Activated naive CD4-positive, alpha-beta T cell treated with anti-CD3 and anti-CD28 coated beads for 36 hours (primary cell): ENCODE measurements at places on chromosomes 7 and 10. TPM values are rescaled to one million over a fixed set of nuclear protein-coding genes. Genes with fewer than 3 reads are reported as not detected.

RET gene
- total RNA-seq, result not detected

DNA sequence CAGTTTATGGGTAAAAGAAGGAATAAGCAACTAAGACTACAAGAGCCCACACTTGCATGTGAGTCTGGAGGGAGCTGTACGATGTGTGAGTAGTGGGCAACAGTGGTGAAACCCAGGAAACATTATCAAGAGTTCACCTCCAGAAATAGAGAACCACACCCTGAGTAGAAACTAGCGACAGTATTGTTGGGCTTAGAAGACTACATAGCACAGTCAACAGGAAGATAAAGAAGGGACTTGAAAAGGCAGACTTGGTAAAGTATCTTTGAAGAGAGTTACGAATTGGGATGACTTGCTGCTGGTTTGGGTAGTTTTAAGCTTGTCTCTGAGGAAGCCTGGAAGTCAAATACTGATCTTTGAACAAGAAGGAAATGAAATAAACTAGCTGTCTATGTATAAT lies 223.2 kb upstream of the GNAI1 start:
- no peak for DNase-seq
- H3K4me3 ChIP-seq, result no peak overlapping the region
- peaks cover 62% of the 10 kb centered on the region for H3K4me1 ChIP-seq
- H3K36me3 ChIP-seq, result no peaks in the 10 kb centered on the region
- no peaks in the 10 kb centered on the region for H3K27me3 ChIP-seq
- H3K27ac ChIP-seq, result peak overlapping the region; percentile 0

KEL gene
- 0.52 TPM for total RNA-seq

CDK14 gene
- total RNA-seq, result 0.81 TPM

FAM25G gene
- total RNA-seq, result not detected

MRPL32 gene
- 67.4 TPM for total RNA-seq

EPO gene
- not detected for total RNA-seq

AFAP1L2 gene
- total RNA-seq, result 0.98 TPM

FEZF1 gene
- not detected for total RNA-seq

DNA sequence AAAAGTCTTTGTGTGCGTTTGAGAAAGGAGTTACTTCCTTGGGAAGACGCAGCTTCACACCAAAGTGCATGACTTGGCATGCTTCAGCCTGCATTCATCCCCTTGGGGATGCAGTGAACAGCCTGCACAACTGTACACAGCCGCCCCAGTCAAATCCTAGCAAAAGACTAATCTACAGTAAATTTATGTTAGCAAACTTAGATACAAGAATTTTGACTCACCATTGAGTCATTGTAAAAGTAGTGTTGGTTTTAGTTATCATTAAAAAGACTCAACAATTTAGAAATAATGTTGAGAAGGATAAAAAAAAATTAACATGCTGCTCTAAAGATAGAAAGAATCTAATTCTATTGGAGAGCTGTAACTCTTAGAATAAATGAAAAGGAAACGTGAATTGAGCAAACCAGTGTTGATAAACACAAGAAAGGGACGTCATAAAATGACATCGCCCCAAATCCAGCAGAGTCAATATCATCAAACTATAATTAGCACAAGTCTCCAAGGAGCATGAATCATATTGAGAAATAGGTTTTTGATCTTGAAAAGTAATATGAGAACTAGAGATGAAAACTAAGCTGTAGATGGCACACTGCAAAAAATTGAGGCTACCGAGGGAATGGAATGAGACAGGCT lies 11.9 kb upstream of the OPTN start:
- H3K27me3 ChIP-seq, result peaks cover 4% of the 10 kb centered on the region
- no peaks in the 10 kb centered on the region for H3K36me3 ChIP-seq
- H3K27ac ChIP-seq, result no peak overlapping the region
- H3K4me3 ChIP-seq, result no peak overlapping the region
- no peak for DNase-seq
- H3K4me1 ChIP-seq, result peaks cover 4% of the 10 kb centered on the region

DNA sequence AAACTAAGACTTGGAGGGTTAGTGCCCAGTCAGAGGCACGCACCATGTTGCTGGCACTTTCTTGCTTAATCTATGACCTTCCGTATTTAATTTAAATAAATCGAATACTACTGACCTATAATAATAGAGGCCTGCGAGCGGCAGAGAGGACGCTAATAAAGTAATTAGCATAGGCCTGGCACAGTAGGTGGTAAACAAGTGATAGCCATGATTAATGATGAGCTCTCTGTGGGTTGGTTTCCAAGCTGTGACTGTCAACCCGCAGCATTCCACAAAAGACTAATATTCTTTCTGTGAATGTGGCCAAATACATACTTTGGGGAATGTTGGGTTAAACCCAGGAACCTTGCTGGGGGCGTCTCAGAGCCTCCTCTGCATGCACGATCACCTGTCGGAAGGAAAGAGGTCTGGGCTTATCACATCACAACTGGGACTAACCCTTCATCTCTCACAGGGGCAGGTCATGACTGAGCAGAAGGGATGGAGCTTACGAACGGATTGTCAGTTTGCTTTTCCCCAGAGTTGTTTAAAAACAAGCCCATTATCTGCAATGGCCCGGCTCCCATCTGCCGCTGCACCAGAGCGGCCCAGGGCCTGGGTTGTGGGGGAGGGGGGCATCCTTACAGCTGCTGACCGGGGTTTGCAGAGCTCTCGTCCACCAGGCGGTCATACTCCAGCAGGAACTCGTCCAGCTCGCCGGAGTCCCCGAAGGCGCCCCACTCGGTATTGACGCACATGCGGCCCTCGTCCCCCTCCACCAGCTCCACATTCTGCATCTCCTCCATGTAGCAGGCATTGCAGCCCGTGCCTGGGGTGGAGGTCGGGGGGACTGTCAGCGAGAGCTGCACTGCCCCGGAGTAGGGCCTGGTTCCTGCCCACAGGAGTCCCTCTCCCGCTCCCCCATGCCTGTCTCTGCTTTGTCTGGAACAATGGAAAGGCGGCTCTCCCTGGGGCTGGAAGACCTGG lies 6.2 kb upstream of the MYL7 start:
- peaks cover 4% of the 10 kb centered on the region for H3K27me3 ChIP-seq
- DNase-seq, result no peak
- no peaks in the 10 kb centered on the region for H3K36me3 ChIP-seq
- no peak overlapping the region for H3K27ac ChIP-seq
- H3K4me3 ChIP-seq, result no peak overlapping the region

- H3K27me3 ChIP-seq, result no peaks in the 10 kb centered on the region
- no peak for DNase-seq
- no peaks in the 10 kb centered on the region for H3K4me1 ChIP-seq
- H3K4me3 ChIP-seq, result no peak overlapping the region
Observed at GRCh38 chr7:111126987-111127386, 36.1 kb downstream of the LRRN3 start.

GRCh38 chr10:102537367-102537766 lies 33.6 kb downstream of the SUFU start:
- H3K4me3 ChIP-seq, result no peak overlapping the region
- DNase-seq, result no peak
- H3K27me3 ChIP-seq, result no peaks in the 10 kb centered on the region
- no peak overlapping the region for H3K27ac ChIP-seq
- peaks cover 9% of the 10 kb centered on the region for H3K4me1 ChIP-seq

DNA sequence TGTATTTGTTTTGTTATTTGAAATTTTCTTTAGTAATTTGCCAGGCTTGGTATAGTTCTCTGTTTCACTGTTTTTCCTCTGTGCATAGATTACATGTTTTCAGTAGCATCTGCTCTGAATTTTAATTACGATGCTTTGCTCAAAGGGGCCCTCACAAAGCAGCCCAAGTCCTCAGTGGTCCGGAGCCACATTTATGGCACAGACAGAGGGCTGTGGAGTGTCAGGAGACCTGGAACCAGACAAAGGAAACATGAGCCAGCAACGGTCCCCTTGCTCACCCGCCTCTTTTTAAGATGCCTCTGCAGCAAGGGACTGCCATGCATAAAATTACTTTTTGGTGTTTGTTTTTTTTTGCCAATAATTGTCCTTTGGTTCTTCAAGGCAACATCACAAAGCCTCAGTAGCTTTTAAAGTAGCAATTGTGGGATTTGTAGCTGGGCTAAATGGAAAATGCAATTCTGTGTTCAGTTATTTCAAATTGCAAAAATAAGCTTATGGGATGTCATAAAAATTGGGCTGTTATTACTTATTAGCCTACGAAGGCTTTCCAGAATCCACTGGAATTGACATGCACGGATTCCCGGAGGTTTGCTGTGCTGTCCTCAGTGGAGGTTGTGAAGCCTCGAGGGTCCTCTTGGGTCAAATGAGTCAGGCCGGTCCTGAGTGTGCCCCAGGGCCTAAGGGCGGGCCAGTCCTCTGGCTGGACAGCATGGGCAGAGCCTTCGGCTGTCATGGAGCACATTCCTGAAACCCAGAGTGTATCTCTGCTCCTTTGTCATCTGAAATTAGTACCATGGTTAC lies 422.8 kb downstream of the GLRX3 start:
- no peak overlapping the region for H3K4me3 ChIP-seq
- H3K27ac ChIP-seq, result no peak overlapping the region
- no peaks in the 10 kb centered on the region for H3K4me1 ChIP-seq
- no peaks in the 10 kb centered on the region for H3K36me3 ChIP-seq
- no peaks in the 10 kb centered on the region for H3K27me3 ChIP-seq

MICALL2 gene
- 4.2 TPM for total RNA-seq

DNA sequence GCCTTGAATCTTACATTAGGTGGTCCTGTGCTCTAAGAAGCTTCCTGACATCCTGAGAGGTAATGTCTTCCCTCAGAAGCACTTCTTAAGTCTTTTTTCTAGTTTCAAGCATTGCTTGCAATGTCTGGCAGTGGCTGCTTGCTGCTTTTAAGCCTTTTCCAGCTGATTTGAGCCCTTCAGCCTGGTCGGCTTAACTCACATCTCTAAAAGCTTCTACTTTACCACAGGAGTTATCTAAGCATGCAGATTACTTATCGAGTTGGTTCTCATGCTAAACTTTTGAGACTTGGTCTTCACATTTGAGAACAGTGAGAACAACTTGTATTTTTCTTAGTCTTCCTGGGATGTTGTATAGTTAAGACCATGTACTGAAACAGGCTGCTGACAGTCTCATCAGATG lies 3.9 kb downstream of the LRMDA start:
- H3K4me3 ChIP-seq, result no peak overlapping the region
- no peaks in the 10 kb centered on the region for H3K36me3 ChIP-seq
- H3K27ac ChIP-seq, result no peak overlapping the region
- no peak for DNase-seq

DNA sequence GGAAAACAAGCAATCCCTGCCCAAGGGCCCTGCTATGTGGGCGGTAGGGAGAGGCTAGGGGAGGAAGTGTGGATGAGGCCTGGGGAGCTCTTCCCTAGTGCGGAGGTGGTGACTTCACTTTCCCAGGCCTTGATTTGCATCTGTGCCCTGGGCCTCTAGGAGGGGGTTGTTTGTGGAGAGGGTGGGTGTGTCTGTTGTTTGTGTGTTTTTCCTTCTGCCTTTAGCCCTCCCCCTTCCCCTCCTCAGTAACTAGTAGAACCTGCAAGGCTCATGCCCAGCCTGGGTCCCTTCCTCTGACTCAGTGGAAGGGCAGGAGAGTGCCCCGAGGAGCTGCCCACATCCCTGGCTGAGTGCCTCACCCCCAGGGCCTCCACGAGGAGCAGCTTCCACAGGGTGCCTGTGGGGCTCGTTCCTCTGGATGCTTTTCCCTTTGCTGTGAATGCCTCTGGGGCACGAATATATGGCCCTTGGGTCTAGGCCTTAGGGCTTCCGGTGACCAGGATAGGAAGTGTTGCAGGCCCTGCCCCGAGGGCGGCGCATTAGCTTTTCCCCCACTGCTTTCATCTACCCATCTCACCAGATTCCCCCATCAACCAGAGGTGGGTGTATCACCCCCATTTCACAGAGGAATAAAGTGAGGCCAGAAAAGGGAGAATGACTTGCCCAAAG lies 89.4 kb upstream of the DUSP5 start:
- no peak overlapping the region for H3K4me3 ChIP-seq
- no peaks in the 10 kb centered on the region for H3K36me3 ChIP-seq
- no peak for DNase-seq
- no peaks in the 10 kb centered on the region for H3K27me3 ChIP-seq
- no peak overlapping the region for H3K27ac ChIP-seq

- no peaks in the 10 kb centered on the region for H3K36me3 ChIP-seq
- H3K27me3 ChIP-seq, result peaks cover 12% of the 10 kb centered on the region
- no peak overlapping the region for H3K4me3 ChIP-seq
- H3K27ac ChIP-seq, result no peak overlapping the region
- no peaks in the 10 kb centered on the region for H3K4me1 ChIP-seq
Observed at GRCh38 chr7:101626069-101626671, 2.9 kb downstream of the MYL10 start.

VGF gene
- not detected for total RNA-seq

DNA sequence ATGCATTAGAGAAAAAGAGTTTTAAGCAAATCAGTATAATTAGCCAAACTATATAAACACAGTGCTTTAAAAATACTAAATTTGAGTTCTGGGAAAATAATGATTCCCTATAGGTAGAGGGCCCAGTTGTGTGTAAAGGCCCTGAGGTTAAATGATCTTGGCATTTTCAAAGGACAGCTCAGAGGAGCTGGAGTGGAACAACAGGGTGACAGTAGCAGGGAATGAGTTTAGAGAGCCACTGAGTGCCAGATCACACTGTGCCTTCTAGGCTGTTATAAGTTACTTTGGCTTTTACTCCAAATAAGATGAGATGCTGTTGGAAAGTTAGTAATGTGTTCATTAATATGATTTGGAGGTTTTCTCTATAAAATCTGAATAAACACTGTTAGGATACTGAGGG lies 34.6 kb downstream of the VWDE start:
- DNase-seq, result no peak
- H3K4me1 ChIP-seq, result no peaks in the 10 kb centered on the region
- no peaks in the 10 kb centered on the region for H3K36me3 ChIP-seq
- H3K27ac ChIP-seq, result no peak overlapping the region

DNA sequence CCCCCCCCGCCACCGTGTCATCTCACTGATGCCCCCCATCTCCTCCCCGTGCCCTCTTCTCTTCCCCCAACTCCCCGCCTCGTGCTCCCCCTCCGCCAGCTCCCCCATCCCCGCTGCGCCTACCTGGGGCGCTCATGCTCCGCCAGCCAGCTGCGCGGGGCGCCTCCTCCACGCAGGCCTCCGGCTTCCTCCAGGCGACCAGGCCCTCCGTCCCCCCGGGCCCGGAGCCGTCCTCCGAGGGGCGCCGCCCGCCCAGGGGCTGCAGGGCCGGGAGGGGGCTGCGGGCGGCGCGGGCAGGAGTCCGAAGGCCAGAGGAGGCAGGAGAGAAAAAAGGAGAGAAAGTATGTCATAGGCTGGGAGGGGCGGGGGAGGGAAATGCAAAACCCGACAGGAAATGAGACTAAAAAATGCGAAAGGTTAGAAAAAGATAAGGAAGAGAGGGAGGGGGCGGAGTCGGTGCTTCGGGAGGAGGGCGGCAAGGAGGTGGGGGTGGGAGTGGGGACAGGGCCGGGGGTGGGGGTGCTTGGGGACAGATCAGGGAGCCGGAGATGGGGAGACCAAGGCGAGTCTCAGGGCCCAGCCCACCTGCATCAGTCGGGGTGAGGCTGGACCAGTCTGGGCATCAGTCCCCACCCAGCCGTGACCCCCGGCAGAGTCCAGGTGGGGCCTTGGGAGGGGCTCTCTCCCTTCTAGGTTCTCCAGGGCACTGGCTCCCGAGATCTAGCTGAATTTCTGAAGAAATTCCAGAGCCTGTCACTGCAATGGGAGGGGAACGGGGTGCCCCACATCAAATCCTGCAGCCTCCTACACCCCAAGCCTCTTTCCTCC lies at the start of gene CARD11:
Gene CARD11 (minus strand): TSS at position 324 of the 828 bp plus-strand sequence. CDS start 85,361 bp downstream, outside the sequence.
- no peaks in the 10 kb centered on the region for H3K27me3 ChIP-seq
- peaks cover 30% of the 10 kb centered on the region for H3K36me3 ChIP-seq
- H3K27ac ChIP-seq, result peak within 1 kb of the TSS; percentile 99
- H3K4me3 ChIP-seq, result peak within 1 kb of the TSS; percentile 99
- H3K4me1 ChIP-seq, result peaks cover 43% of the 10 kb centered on the region
- peak; percentile 80 for DNase-seq
